HEK293T (cell line): ENCODE measurements at places on chromosomes 13 and 19.

DNA sequence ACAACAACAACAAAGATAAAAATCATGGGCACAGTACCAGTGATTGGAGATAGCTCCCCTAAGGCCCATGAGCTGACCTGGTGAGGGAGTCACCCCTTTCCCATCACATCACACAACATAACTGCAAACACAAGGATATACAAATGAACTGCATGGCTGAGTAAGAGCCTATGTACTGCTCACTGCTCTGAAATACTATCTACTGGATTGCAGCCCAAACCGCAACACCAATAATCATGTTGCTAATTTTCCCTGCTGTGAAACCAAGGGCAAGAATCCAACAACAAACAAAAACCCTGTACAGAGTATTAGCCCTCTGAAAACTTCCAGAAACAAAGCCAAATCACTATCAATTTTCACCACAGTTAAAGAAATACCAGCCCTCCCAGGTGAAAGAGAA, 1893.2 kb downstream of the PCDH9 start:
- no peak for DNase-seq

- DNase-seq = no peak
Measured at GRCh38 chr19:19388568-19389555, 16.6 kb upstream of the GATAD2A start.

DNA sequence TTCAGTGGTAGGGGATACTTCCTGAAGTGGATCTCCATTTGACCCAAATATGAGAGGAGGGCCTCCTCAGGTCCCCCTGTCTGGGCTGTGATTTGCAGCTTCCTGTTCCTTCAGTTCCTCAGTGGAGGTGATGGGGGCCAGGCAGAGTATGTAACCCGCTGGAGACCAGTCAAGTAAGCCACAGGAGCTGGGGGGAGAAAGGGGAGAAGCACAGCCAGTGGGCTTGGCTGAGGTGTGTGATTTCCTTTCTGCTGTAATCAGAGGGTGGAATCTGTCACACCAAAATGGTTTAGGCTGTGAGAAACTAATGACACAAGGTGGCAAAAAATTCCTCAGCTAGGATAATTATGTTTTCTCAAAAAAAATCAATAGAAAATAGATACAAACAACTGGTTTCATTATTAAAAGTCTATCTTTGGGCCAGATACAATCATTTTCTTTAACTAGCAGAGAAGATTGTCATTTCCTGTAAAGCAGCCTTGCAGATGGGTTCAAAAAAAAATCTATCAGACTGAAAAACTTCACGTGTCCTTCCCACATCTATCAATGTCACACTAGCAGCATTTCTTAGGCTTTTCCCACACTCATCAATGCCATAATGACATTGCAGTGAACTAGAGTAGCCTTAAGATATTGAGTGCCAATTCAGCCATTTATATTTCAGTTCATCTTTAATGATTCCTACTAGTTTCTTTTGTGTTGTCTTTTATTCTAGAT, 1660.3 kb downstream of the EFNB2 start:
- no peak for DNase-seq

DNA sequence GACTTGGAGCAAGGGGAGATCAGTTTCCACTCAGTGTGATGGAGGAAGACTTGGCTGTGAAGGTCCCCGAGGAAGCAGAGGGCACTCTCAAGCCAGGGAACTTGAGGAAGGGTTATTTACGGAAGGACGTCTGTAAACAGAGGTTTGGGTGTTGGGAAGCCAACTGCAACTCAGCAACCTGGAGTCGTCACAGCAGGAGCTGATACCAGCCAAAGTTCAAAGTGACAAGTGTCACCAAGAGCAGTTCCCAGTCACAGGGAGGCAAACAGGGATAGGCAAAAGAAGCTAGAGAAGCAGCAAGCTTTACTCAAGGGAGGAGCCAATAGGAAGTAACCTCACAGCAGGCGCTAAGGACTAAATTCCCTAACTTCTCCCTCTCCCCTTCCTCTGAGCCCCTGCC, 205.5 kb downstream of the EFNB2 start:
- no peak for DNase-seq

DNA sequence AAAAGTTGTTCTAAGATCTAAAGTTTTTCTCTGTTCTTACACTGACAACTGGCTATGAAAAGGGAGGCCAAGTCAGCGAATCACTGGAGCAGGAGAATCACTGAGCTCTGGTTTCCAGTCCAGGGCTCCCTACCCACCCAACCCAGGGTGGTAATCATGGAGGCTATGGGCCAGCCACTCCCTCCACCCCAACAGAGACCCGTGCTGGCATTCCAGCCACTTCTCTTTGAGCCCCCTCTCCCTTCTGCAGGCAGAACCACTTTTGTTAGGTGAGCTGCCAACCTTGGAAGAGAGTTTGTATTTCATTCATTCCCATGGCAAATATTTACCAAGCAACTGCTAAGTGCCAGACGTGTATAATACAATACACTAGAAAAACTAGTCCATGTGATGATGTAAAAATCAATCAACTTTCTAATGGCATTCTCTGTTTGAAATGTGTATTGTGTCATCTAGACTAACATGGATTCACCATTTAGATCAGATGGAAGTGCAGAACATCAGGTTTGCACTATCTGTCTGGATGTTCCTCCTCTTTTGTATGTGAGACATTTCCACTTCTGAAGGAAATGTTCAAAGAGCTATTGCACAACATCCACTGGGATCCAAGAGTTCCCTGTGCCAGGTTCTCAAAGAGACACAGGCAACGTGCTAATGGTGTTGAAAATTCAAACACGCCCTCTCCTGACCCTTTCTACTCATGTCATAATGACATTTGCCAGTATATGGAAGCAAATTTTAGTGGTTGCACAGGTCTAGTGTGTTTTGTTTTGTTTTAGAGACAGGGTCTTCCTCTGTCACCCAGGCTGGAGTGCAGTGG, 5.3 kb downstream of the MLNR start:
- no peak for DNase-seq

DNA sequence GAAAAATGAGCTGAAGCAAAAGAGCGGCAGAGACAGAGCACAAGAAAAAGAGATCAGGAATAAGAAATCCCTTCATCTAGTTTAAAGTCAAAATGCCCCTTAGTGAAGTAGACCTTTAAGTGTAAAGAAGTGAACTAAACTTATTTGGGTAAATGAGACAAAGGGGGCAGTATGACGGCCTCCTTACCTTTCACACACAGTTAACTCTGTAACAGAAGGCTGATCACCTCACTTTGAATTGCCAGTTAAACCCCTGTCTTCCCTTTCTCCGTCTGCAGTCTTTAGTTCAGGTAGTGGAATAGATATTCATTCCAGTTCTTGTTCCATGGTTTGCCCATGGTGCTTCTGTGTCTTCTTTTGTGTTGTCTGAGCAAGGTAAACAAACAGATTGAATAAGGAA, 1029.8 kb downstream of the DIAPH3 start:
- no peak for DNase-seq

GRCh38 chr13:109191413-109191812, 562.0 kb downstream of the MYO16 start:
- DNase-seq = no peak

GRCh38 chr19:14006766-14007562, 844 bp upstream of the RFX1 start:
- DNase-seq = peak; percentile 70

- no peak for DNase-seq
Measured at GRCh38 chr19:403221-404027, 5.5 kb downstream of the C2CD4C start.

DNA sequence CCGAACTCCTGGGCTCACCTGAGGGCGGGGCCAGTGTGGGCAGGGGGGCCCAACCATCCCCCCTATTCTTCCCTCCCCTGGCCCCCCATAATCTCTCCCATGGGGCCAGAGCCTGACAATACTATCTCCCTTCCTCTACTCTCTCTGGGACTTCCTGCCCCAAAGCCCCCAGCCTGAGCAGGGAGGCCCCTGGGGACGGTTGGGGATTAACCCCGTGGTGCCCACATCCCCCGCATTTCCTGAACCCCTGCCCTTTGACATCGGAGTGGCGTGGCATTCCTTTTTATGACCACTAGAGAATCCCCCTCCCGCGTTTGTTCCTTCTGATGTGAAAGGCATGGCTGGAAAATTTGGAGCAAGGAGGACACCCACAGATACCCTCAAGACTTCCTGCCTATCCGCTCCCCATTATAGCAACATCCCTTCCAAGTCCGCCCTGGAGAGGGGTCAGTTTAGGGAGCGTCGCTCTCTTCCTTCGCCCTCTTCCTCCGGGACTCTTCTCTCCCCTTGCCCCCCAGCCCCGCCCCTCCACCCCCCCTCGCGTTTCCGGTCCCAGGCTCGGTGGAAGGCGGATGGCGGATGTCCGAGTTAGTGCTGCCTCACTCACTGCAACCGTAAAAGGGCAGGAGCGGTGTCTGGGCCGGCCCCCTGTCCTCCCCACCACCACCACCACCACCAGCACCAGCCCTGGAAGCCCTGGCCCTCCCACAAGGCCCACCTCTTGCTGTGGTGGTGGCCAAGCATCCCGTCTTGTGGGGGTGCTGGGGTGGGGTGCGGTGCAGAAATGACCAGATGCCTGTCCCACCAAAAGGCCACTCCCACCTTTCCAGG, 1.8 kb downstream of the VASP start:
- peak; percentile 56 for DNase-seq

DNA sequence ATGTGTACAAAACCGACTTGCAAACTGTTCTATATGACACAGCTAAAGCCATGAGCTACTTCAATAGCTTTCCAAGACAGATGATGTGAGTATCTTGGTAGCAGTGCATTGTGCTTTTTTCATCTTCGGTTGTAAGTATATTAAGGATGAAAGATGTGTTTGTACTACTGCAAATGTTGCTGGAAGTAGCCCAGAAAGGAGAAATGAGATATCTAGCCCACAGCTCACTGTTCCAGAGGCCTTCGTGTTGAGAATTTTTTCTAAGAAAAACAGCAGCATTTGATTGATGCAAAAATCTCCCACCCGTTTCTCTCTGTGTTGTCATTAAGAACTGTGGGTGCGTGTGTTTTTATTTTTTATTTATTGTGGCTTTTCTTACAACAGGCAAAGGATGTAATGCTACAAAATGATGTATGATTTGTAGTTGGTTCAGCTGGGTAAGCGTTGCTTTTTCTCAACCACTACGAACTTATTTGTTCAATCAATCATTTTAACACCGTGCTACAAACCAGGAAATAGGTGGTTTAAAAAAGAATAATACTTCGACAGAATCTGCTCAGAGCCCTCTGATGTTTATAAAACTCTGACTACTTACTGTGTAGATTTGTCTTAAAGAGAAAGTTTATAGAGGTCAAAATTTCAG, 41.6 kb upstream of the RFC3 start:
- no peak for DNase-seq

DNA sequence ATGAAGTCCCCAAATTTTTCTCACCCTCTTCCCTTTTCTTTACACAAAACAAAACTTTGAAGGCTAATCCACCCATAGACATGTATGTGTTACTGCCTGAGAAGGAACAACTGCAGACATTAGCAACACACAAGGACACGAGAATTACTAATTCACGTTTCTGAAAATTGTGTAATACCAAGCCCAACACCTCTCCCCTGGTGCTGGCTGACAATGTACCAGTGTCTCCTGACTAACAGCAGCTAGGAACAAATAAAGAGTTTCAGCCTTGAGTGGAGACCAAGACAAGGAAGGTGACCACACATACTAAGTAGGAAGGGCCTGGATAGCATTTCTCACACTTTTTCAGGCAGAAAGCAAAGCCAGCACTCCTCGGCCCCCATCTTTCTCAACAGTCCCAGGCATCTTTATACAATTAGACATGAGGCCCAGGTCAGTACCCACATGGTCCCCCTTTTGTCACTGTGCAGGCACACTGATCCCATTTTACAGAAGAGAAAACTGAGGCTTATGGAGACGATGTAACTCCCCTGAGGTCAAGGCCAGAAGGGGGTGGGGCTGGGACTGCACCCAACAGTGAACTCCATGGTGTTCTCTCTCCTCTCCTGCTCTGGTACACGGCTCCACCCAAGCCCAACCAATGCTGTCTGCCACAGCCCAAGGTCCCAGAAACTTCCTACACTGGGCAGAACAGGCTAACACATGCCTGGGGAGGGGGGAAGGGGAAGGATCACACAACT, 8.7 kb downstream of the BRD4 start:
- no peak for DNase-seq

GRCh38 chr13:31168736-31169135, 7.0 kb upstream of the HSPH1 start:
- no peak for DNase-seq

GRCh38 chr13:33727297-33728083, 90.5 kb upstream of the RFC3 start:
- no peak for DNase-seq

- DNase-seq = no peak
Measured at GRCh38 chr19:50415661-50416033, 3.1 kb upstream of the SPIB start.

DNA sequence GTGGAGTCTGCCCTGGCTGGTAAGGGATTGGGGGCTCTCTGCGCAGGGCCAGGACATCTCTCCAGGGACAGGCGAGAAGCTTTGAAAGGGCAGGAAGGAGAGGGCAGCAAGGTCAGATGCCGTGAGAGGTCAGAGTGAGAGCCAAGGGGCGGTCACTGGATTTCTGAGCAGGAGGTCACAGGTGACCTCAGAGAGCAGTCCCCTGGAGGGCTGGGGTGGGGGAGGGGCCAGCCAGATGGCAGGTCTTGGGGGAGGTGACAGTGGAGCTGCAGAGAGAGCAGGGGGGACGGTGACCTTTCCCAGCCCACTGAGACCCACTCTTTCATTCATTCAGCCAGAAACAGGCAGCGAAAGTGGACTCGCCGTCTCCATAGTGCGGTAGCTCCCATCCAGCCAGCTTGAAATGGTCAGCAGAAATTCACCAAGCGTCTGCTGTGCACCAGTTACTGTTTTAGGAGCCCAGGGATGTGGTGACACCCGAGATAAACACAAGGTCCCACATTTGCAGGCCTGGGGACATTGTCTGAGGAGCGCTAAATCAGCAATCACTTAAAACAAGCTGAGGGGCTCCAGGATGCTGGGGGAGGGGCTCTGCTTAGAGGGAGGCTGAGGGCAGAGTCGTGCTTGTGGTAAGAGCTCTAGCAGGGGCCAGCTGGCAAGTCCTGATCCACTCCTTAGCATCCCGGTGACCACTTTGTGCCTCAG, 10.2 kb downstream of the CARM1 start:
- DNase-seq = no peak

GRCh38 chr13:33051632-33052031, 35.4 kb downstream of the KL start:
- DNase-seq = no peak

GRCh38 chr19:33754361-33754760, 42.3 kb upstream of the KCTD15 start:
- DNase-seq = no peak

- no peak for DNase-seq
Measured at GRCh38 chr13:51297556-51297955, 41.9 kb upstream of the SERPINE3 start.

GRCh38 chr19:45191375-45191774, 12.8 kb downstream of the BLOC1S3 start:
- no peak for DNase-seq
